ENCODE measurements at places on chromosomes 11 and 22. TPM values are rescaled to one million over a fixed set of nuclear protein-coding genes. Genes with fewer than 3 reads are reported as not detected.

The ACRV1 gene
- total RNA-seq, result under 0.01 TPM

The GGTLC3 gene
- not detected for total RNA-seq

The ZNF74 gene
- total RNA-seq, result 10.7 TPM

The RASD2 gene
- total RNA-seq, result not detected

The HORMAD2 gene
- total RNA-seq, result not detected

The LGALS12 gene
- total RNA-seq, result not detected

The PDE3B gene
- total RNA-seq, result 0.40 TPM

The PIWIL4 gene
- 0.79 TPM for total RNA-seq

DNA sequence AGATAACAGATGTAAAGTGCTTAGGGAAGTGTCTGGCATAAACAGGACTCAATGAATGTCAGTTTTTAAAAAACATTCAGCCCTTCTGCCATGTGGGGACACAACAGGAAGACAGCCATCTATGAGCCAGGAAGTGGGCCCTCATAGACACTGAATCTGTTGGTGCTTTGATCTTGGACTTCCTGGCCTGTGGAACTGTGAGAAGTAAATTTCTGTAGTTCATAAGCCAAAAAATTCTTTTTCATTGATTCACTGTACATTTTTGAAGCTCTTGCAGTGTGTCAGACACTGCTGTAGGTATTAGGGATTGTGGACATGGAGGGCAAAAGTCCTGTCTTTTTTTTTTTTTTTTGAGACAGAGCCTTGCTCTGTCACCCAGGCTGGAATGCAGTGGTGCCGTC is 188.6 kb downstream of the HIPK3 start:
- peak; percentile 56 for DNase-seq

DNA sequence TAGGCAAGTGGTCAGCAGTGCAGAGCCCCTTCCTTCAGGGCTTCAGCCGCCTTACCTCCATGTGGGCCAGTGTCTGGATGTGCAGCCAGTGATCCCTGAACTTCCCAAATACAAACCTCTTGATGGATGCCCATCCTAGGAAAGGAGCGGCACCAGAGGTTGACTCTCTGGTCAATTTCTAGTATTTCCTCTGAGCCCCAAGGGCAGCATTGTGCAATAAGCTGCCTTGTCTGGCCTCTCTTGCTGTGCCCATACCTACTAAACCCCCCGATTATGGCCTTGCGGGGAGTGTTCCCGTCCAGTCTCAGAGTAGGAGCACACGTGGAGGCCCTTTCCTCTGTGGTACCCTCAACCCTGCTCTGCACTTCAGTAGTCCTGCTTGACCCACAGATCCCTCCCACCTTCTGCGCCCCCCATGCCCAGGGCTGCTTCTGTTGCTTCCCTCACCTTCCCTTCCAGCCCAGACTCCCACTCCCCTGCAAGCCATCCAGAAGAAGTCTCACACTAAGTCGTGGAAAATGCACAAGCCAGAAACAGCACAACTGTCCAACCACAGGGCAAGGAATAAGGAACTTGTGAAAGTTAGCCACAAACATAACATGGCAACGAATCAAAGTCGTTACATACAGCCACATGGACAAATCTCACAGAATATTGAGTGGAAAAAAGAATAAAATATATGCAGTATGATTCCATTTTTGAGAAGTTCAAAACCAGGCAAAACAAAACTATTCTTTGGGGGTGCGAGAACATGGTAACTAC is 39.6 kb upstream of the HORMAD2 start:
- no peak for DNase-seq

DNA sequence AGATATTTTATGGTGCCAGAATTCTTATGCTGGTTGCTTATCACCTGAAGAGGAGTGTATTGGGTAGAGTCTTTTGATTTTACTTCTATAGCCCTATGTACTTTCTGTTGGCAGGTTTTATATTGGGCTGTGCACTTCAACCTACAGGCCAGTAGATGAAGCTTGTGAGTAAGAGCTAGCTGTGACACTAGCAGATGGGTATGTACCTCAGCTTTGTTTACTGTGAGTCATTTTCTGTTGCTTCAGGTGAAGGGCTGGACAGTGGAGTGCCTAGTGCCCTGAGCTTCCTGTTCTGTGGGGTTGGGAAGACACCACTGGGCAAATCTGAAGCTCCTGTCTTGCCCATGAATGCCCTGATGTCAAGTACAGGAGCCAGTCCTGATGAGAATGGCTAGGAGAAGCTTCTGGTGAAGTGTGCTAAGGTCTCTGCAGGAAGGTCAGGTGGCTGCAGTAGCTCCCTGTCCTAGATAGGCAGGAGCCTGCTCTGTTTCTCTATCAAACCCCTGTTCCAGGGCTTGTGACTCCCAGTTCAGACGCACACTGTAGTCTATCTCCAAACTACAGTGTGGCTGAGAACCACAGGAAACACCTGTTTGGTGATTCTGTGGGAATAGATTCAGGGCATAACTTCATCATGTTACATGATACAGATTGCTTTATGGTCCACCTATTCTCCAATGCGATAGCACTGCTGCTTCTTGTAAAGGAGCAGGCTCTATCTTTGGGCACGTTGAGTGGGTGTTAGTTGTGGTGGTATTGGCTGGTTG is 755.7 kb downstream of the KCNA4 start:
- peak; percentile 18 for DNase-seq

DNA sequence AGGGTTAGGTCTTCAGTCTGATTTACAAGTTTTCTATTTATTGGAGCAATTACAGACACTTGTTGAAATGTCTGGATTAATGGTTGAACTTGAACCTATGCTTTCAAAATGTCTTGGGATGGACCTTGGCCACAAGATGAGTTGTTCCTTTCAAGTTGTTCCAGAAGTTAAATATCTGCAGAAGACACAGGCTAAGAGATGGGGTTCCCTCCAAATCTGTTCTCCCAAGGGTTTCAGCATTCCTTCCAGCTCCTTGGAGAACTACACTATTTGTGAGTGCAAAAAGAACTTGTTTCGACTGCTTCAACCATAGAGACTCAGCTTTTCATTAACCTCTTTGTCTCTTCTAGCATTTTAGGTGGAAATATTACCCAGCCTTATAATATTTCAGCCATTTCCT is 189.0 kb upstream of the BLID start:
- DNase-seq, result no peak

DNA sequence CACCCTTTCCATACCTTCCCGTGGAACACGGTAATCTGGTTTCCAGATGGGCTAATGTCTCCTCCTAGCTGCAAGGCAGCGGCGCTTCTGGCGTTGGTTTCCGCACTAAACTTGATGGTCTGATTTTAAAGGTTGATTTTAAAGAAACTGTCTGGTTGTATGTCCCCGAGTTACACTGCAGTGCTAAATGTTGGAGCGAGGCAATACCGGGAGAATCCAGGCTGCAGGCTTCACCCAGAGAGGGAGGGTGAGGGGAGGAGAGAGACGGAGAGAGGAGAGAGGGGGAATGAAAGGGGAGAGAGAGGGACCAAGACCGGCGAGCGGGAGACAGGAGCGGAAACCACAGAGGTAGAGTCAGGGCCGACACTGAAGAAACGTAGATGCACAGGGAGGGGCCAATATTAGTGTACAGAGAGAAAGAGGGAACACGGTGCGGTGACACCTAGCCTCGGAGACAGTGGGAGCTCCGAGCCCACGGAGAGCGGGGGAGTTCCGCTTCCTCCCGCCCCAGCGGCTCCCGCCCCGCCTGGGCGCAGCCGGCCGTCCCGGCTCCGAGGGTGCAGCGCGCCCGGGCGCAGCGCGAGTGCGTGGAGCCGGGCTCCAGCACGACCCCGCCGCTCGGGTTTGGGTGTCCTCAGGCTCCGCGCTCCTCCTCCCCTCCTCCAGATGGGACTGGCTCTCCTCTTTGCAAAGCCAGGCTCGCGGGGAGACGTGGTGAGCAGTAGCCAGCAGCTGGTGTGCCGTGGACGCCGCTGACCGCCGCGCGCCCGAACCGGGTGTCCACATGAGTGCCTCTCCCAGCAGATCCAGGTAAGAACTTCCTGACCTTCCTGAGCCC is 71.9 kb upstream of the GRAMD1B start:
- DNase-seq, result no peak

- DNase-seq, result no peak
These were observed 18.7 kb downstream of the SLC6A5 start for GRCh38 chr11:20618083-20618482.

DNA sequence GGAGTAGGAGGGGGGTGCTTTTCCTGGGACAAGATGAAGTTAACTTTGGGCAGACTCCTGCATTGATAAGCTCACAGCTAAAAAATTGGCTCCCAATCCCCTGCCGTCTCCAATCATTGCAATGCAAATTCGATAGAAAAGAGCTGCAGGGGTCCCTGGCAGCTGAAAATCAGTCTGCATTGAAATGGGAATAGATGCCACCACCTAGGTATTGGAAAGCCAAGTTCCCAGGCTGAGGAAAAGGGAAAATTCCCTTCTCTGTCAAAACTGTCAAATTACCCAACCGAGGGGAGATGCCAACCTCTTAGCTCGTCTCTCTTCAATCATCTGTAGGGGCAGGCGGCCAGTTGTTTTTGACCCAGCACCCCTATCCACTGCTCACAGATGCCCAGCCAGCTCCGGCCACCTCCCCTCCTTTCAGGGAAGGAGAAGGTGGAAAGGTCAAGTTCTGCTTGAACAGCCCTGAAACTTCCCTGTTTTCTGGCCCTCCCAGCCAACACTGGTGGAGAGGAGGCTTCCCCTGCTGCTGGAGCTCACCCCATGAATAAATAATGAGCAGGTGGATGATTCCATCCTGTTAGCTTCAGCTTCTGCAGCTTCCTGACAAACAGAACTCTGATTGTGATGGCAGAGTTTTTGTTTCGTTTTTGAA is 916.3 kb downstream of the TBC1D22A start:
- no peak for DNase-seq

GRCh38 chr11:71145988-71146824 is 106.2 kb downstream of the SHANK2 start:
- no peak for DNase-seq

DNA sequence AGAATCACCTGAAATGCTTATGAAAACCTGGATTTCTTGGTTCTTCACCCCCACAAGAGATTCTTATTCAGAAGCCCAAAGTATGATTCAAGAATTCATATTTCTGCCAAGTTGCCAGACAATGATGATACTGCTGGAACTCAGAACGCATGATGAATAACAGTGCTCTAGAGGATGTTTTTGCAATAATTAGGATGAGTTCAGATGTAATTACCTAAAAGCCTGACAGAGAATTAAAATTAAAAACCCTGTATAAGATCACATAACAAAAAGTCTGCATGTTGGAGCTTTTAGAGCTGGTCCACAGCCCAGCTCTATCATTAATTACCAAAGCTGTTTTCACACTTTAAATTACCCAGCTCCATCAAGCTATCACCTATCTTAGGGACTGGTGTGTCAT is 211.8 kb downstream of the LUZP2 start:
- no peak for DNase-seq

DNA sequence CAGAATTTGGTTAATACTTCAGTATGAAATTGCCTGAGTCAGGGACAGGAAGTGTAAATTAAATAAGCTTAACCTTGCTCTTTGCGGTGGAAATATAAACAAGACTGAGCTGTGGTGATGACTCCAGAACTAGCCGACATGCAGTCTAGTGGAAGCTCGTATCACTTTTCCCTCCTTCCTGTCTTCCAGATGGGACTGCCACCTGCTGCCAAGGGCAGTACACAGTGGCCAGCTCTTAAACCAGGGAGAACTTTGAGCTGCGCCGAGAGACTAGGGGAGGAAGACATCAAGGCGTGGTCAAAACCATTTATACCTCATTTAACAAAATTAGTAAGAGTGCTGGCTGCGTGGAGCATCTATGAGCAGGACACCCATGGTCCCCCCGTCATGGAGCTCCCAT is 31.3 kb upstream of the CTTN start:
- DNase-seq, result peak; percentile 72

DNA sequence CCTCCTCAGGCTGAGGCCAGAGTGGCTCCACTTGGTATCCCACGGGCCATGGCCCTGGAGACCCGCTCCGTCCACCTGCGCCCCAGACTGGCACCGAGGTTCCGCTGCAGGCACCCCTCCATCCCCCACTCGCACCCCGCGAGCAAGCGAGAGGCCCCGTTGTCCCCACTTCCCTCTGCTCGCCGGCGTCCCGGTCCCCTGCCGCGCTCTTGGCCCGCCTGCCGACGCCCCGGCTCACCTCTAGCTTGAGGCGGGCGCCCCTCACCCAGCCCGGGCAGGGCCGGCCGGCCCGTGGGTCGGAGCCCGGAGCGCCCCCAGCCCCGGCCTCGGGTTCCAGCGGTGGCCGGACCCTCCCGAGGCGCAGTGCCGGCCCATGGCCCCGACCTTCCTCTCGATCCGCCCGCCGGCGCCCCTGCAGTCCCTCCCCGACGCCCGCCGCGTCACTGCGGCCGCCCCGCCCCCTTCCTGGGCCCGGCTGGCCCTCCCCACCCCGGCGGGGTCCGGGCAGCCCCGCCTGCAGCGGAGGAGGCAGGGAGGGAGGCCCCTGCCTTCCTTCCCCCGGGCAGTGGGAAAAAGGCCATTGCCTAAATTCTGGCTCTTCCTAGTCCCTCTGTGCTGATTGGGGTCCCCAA is at the start of gene PITPNM1:
PITPNM1 (minus strand) TSS at position 414 of the 632 bp plus-strand sequence. CDS start 1,183 bp downstream, outside the sequence.
- peak; percentile 12 for DNase-seq

DNA sequence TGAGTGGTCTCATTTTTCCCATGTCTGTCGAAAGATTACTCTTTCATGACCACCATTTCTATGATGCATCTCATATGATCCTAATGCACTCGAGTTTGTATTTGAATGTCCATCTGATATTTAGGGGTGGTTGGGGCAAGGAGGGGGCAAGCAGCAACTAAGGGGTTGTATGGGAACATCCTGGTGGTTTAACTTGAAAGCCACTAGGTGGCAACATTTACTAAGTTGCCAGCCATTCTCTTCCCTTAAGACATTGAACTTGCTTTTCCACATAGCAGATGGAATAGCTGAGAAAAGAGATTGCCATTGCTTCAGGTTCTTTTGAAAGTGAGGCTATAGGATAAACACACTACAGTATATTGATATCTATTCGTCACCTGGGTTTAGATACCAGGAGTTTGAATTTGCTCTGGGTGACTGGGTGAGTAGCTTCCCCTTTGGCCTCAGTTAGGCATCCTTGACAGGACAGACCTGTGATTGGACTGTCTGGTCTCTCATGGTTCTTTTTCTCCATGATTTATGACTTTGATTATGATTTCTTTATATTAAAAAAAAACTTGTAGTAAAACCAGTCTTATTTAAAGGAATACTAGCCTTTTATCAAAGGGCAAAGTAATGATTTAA is 32.4 kb downstream of the NF2 start:
- peak; percentile 68 for DNase-seq

DNA sequence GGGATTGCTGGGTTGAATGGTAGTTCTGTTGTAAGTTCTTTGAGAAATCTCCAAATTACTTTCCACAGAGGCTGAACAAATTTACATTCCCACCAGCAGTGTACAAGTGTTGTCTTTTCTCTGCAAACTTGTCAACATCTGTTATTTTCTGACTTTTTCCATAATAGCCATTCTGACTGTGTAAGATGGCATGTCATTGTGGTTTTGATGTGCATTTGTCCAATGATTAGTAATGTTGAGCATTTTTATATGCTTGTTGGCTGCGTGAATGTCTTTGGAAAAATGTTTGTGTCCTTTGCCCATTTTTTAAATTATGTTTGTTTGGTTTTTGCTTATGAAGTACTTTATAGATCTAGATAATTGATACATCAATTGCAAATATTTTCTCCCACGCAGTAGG is 1025.0 kb downstream of the JRKL start:
- DNase-seq, result no peak

DNA sequence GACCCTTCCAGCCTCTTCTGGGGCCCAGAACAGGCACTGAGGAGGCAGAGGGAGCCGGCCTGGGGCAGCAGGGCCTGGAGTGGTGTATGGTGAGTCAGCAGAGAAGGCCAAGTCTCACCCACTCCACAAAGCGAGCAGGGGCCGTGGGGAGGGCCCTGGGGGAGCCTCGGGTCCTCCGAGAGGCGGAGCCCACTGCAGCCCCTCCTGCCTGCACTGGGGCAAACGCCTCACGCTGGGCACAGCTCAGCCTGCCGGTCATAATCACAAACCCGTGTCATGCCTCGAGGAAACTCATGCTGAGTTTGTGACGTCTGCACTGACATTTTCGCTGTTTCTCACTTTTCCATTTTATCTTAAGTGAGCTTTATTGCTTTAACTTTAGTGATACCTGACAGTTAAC is 38.4 kb downstream of the TOLLIP start:
- no peak for DNase-seq
